Stimulated activated CD4-positive, alpha-beta T cell treated with anti-CD3 and anti-CD28 coated beads, Interleukin-2, amount 100 ng/mL, for 48 hours (primary cell): ENCODE measurements at places on chromosomes 1 and 21.

DNA sequence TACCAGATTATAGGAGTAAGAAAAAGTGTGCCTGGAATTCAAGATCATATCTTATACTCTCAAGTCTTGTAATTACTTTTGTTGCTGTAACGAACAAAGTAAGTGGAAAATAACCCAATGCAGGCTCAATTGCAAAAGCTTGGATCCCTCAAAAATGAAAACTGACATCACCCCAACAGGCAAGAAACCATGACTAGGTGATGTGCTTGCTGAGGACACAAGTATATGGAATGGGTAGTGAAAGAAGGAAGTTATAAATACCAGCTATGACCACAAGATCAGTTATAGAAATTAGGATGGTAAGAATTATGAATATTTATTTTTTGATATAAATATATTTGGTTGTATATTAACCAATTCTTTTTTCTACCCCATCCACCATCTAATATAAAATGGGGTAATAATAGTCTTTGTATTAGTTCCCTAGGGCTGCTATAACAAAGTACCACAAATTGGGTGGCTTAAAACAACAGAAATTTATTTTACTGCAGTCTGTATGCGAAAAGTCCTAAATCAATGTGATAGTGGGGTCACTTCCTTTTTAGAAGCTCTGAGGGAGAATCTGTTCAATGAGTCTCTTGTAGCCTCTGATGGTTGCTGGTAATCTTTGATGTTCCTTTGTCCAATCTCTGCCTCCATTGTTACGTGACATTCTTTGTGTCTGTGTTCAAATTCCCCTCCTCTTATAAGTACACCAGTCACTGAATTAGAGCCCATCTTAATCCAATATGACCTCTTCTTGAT lies 45.0 kb downstream of the DUSP10 start:
- no peak for DNase-seq

DNA sequence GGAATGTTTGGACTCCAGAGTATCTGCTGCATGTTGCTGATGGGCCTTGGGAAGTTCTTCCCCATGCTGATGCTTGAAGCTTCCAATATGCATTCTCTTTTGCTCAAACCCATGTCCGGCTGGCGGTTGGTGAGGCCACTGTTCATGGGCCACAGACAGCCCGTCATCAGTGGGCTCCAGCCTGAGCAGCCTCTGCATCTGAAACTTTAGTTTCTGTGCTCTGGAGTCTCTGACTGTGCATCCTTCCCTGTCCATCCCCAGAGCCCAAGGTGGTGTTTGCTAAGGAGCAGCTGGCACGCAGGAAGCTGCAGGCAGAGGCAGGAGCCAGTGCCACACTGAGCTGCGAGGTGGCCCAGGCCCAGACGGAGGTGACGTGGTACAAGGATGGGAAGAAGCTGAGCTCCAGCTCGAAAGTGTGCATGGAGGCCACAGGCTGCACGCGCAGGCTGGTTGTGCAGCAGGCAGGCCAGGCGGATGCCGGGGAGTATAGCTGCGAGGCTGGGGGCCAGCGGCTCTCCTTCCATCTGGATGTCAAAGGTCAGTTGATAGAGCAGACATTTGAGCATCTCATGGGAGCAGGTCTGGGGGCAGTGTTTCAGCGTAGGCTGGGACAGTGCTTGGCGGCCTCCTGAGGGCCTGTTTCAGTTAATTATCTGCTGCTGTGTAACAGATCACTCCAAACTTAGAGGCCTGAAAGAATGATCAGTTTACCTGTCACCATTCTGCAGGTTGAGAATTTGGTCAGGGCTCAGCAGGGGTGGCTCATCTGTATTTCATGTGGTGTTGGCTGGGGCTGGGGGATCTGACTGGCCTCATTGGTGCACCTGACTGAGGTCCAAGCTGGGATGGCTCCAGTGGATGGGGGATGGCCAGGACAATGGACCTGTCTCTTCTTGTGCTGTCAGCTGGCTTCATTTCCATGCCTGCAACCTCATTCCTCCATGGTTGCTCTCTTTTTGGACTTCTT lies 16.6 kb downstream of the OBSCN start:
- DNase-seq, result no peak

DNA sequence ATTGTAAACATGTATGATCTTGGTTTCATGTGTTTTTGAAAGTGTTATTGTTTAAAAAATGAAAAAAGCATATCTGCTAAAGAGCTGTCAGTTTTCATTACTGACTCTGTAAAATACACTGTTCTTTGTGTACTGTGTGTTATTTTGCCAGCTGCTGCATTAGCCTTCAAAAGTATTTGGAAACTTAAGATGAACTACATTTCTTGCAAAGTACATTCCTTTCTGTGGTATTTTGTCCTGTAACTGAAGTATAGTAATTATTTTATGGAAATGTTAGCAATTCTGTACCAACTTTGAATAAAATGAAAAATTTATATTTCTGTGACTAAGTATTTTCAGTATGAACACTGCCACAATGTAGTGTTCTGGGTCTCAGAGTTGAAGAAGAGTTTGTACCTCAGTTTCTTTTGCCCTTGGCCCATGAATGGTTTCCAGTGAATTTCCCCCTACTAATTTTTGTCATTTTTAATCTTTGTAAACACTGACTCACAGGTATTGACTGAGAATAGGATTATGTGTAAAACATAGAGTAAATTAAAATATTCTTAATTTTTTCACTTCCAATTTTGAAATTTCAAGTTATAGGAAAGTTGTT lies 32.7 kb downstream of the MRPS6 start:
- DNase-seq, result no peak

GRCh38 chr1:147620543-147620942 lies 49.8 kb downstream of the ACP6 start:
- DNase-seq, result no peak
